ENCODE measurements at places on chromosomes 2 and 18.

DNA sequence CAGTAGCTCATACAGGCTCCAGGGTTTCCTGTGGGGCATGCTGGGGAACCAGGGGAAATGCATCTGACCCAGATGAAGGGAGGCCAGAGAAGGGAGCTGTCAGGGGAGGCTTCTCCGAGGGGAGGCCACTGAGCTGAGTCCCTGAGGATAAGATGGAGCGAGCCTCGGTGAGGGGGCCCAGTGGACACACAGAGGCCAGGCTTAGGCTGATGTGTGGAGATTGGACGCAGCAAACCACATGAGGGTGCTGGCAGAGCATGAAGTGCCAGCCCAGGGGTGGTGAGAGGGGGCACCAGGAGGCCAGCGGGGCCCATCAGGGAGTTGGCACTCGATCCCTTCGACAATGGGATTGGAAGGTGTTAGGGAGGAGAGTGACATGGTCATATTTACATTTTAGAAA is 235.0 kb downstream of the KLHL29 start:
- DNase-seq = no peak

- DNase-seq = no peak
These were observed 6.7 kb downstream of the CWC22 start for GRCh38 chr2:180000434-180000833.

DNA sequence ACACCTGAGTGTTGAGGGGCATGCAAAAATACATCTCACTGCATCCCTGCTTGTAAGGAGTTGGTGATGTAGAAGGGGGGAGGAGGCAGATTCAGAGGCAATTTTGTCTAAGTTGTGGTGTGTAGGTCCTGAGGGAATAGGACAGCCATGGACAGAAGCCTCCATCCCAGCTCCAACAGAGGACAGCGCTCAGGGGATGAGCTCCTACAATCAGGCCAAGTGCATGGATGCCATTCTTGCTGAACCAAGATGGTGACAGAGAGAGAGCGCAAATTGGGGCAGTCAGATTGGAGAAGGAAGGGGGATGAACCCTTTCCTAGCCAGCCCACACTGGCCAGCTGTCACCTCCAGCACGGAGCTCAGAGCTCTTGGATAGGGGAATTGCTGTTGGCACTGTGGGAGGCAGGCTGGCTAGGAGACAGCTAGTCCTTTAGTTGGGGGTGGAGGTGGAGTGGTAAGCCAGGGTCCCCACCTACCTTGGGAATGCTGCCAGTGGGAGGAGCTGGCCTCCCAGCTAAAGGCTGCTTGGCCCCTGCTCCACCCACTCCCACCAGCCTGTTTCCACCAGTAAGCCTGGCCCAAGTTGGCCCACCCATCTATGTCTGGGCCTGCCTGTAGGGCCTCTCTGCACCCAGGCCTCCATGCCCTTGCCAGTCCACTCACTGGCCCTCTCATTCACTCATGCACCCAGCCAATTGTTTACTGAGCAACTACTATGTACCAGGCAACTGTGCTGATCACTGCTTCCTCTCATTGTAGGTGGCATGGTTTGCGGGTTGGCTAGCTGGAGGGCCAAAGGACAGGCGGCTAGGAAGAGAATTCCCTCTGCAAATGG is 2.5 kb upstream of the PER2 start:
- DNase-seq = no peak

DNA sequence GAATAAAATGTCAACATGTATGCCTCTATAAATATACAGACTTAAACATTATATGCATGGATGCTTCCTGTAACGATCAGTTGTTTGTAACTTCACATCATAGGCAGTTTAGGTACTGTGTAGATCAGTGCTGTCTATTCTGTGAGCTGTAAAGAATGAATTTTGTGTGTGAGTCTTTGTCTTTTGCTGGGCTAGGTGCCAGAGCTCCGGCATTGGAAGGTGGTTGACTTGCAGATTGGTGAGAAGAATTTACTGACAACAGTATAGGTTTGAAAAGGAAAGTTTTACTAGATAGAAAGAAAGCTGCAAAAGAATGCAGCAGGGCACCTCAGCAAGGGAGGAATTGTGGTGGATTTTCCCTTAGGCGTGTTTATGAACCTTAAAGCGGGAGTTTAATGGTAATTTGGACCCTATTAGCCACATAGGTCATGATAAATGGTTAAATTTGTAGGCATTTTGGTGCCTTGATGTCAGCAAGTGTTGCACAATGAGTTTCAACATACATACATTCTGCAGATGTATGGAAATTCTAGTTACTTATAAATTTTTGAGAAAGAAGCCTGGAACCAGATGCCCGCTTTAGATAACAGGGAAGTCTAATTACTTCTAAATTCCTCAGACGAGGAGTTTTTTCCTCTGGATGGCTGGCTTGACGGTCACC is 6.7 kb upstream of the QPCT start:
- no peak for DNase-seq

GRCh38 chr2:205946226-205946625 is 139.7 kb downstream of the INO80D start:
- no peak for DNase-seq

GRCh38 chr18:9887992-9888391 is 2.2 kb downstream of the TXNDC2 start:
- no peak for DNase-seq

GRCh38 chr2:55133467-55134315 is 83.4 kb upstream of the RTN4 start:
- DNase-seq = no peak

DNA sequence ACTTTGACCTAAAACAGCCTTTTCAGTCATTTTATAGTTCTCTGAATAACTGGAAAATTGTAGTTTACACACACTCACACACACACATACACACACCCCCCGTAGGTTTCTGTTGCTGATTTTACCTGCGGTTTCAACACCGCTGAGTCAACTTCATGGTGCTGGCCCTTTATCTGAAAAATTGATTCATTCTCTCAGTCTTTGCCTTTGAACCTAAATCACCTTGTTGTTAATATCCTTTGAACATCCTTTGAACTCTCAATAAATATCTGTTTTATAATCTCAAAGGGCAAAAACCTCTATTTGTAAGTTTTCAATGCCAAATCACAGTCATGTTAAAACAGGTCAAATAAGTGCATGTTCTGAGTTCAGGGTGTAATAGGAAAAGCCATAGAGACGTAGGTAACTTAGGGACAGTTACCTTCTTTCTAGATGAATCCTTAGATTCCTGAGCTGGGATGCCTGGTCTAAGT is 109.0 kb upstream of the BZW1 start:
- no peak for DNase-seq

DNA sequence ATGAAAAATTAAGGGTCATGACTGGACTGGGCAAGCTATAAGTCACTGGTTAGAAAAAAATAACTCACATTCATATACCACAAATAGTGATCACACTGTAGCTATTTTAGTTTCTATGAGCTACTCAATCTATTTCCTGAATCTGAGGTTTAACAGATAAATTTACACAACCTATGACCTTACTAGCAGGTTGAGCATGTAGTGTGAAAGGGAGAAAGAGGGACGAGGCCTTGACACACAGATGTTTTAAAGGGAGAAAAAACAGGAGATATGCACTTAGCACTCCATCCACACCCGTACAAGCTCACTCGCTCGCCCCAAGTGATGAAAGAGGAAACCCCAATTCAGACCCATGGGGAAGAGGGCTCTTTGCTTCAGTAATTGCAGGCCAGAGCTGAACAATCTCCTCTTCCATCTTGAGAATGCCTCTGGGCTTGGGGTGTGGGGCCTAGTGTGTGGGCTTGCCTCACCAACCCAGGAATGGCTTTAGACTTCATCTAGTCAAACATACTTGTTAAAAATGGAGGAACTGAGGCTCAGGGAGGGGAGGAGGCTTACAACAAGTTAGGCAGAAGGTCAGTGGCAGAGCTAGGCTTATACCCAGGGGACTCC is 10.7 kb downstream of the CYRIA start:
- no peak for DNase-seq

DNA sequence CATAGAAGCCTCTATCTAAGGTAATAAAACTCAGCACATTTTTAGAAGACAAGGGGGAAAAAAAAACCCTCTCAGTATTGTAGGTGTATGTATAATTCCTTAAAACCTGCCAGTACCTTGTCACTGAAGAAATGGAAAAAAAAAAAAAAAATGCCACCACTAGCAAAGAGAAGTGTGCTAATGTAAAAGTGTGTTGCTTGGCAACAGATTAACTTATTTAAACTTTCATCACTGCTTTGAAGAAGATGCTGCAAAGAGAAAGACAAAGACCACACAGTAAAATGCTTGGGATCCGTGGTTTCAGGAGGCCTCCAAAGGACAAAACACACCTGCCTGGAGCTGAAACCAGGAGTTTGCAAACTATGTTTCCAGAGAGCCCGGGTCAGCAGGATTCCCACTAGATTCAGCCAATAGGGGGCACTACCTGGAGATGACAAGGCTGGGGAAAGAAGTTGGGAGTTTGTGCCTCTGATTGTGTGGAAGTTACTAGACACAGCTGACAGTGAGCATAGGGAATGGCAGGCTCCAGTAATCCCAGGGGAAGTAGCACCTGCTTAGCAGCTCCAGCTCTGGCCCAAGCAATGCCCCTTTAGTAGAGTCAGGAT is 169.1 kb upstream of the TRIB2 start:
- DNase-seq = no peak

DNA sequence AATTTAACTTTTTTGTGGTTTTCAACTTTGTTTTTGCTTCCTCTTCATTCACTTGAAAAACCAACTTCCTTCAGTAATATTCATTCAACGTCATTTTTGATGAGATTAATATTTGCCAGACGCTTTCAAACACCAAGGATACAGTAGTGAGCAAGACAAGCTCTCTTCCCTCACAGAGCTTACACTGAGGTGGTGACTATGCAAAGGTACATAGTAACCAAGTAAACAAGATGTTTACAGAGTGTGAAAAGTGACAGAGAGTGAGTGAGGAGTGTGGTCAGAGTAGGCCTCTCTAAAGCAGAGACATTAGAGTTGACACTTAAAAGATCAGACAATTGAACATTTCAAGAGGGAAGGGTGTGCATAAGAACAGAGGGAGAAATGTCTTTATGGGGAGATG is 155.5 kb downstream of the TMEM247 start:
- DNase-seq = no peak

DNA sequence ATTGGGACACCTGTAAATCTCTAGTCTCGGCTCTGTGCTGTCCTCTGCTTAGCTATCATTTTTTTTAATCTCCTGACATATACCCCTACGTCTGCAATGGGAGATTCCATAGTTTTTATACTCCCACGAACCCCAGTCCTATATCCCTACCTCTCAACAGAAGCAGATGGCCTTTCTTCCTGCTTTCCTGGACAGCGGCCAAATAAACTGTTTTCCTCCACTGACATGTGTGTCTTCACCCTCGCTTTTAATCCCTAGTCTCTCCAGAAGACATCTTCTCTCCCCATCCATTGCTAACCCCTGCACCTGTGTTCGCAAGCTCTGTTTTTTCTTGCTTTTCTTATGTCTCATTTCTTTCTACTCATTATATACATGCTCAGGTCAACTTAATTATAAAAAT is 395.4 kb downstream of the EPHA4 start:
- no peak for DNase-seq

- no peak for DNase-seq
These were observed 2.7 kb downstream of the CCDC88A start for GRCh38 chr2:55416786-55417568.

DNA sequence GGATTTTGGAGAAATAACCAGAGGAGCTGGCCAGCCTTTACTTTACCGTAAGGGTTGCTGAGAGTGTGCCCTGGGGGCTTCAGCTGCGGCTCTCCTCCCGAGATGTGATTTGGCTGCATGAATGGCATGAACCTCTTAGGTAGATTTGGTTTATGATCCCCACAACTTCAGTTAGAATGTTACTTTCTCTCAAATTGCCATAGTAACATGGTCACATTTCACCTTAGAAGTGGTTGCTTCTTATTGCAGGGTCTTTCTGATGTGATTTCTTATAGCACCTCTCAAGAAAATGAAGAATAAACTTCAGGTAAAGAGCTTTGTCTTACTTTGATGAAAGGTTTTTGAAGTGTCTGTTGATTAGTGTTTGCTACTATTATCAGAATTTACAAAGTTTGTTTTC is 5.6 kb downstream of the PLCL1 start:
- no peak for DNase-seq

GRCh38 chr2:205699515-205700289 is 17.4 kb downstream of the NRP2 start:
- DNase-seq = no peak

- DNase-seq = no peak
These were observed 321.4 kb downstream of the AFF3 start for GRCh38 chr2:99821039-99821438.

- DNase-seq = no peak
These were observed 154.7 kb downstream of the DYSF start for GRCh38 chr2:71608034-71608433.

DNA sequence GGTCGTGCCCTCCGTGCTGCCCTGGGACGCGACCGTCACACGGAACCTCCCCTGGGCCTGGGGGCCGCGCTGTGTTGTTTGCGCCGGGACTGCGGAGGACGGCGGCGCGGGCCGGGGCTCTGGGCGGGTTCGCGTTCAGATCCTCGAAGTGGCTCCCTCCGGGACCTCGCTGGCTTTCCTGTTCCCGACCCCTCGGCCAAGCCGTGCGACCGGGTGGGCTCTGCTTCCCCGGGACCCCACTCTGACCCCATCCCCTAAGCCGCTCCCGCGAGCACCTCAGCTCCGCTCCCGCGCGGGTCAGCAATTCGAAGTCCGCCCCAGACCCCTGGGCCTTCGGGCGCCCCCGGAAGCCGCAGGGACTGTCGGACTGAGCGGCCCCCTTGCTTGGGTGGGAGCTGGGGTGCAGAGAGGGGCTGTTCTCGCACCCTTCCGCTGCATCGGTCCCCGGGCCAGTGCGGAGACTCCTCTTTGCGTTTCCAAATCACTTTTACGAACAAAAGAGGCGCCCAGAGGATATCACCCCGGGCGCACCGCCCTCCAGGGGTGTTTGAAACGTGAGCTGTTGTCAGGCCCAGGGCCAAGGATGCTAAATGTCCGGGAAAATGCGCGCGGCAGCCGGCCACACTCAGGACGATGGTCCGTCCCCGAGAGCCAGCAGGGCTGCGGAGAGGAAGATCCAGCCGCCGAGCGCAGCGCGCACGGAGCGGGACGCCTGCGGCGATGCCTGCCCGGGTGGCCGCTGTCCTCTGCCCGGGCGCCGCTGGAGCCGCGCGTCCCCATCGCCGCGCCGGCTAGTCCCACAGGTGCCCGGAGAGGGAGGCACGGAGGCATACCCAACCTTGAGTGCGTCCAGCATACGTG is 73.5 kb downstream of the ZCCHC2 start:
- peak; percentile 16 for DNase-seq

- no peak for DNase-seq
These were observed 253.8 kb upstream of the MMADHC start for GRCh38 chr2:149841396-149841795.
